Mesothelial cell of epicardium (in vitro differentiated cells): ENCODE measurements at places on chromosomes 12 and 14. TPM values are rescaled to one million over a fixed set of nuclear protein-coding genes. Genes with fewer than 3 reads are reported as not detected.

The SMCO2 gene
- not detected in 3 replicates for total RNA-seq

The C1S gene
- 46.1 to 47.3 TPM (median 46.7 TPM) in 3 replicates for total RNA-seq

The AACS gene
- total RNA-seq, result 31.4 to 34.6 TPM (median 34.4 TPM) in 3 replicates

The CCDC196 gene
- total RNA-seq, result not detected in 3 replicates

The KRT86 gene
- total RNA-seq, result 0.16 TPM in 1 of 3 replicates, not detected in the others

The TEX52 gene
- total RNA-seq, result not detected in 3 replicates

The OASL gene
- 0.11 TPM in 1 of 3 replicates, not detected in the others for total RNA-seq

The SLC8A3 gene
- 0.22 to 0.27 TPM (median 0.23 TPM) in 3 replicates for total RNA-seq

The LBHD2 gene
- total RNA-seq, result not detected in 3 replicates

The TMEM121 gene
- total RNA-seq, result 4.3 to 6.0 TPM (median 5.6 TPM) in 3 replicates

The VWF gene
- total RNA-seq, result 0.24 to 0.31 TPM (median 0.29 TPM) in 3 replicates

The RNASE7 gene
- total RNA-seq, result 0.29 to 0.66 TPM (median 0.34 TPM) in 3 replicates

The ACVRL1 gene
- total RNA-seq, result 0.16 TPM in 1 of 3 replicates, not detected in the others

The MGAT4C gene
- 1.4 to 1.8 TPM (median 1.6 TPM) in 3 replicates for total RNA-seq

The CKB gene
- total RNA-seq, result 50.6 to 56.7 TPM (median 53.3 TPM) in 3 replicates

The CMA1 gene
- not detected in 3 replicates for total RNA-seq

The FGD6 gene
- total RNA-seq, result 17.5 to 18.2 TPM (median 18.0 TPM) in 3 replicates

The OR4K5 gene
- not detected in 3 replicates for total RNA-seq

The SERPINA4 gene
- total RNA-seq, result not detected in 3 replicates

The E2F7 gene
- total RNA-seq, result 6.9 to 8.2 TPM (median 7.7 TPM) in 3 replicates

The IL22 gene
- not detected in 3 replicates for total RNA-seq

The PLA2G1B gene
- not detected in 3 replicates for total RNA-seq

The DBX2 gene
- not detected in 3 replicates for total RNA-seq

The RPS6KA5 gene
- total RNA-seq, result 11.0 to 12.8 TPM (median 11.8 TPM) in 3 replicates

The CLEC12A gene
- not detected in 3 replicates for total RNA-seq

The MAP1LC3B2 gene
- total RNA-seq, result 4.5 to 7.1 TPM (median 5.4 TPM) in 3 replicates

The RND1 gene
- total RNA-seq, result 14.9 to 15.8 TPM (median 15.0 TPM) in 3 replicates

The TOMM20L gene
- 0.47 TPM in 1 of 3 replicates, not detected in the others for total RNA-seq

The KRT77 gene
- not detected in 3 replicates for total RNA-seq

The CLEC1A gene
- total RNA-seq, result 0.32 to 0.51 TPM (median 0.49 TPM) in 3 replicates

The LMNTD1 gene
- total RNA-seq, result 0.54 TPM in 1 of 3 replicates, not detected in the others

The HOXC12 gene
- not detected in 3 replicates for total RNA-seq

The AKAP6 gene
- 7.3 to 8.5 TPM (median 7.8 TPM) in 3 replicates for total RNA-seq

The GARIN6 gene
- total RNA-seq, result not detected in 3 replicates

The RTN1 gene
- total RNA-seq, result 0.34 to 0.78 TPM (median 0.53 TPM) in 3 replicates

The SRP54 gene
- 56.7 to 61.2 TPM (median 61.0 TPM) in 3 replicates for total RNA-seq

The GPR84 gene
- 0.18 to 0.32 TPM (median 0.24 TPM) in 3 replicates for total RNA-seq

The BAG5 gene
- 21.8 to 23.5 TPM (median 22.2 TPM) in 3 replicates for total RNA-seq

The NELL2 gene
- total RNA-seq, result 1.9 to 2.3 TPM (median 2.1 TPM) in 3 replicates

The PPFIA2 gene
- 1.0 to 1.6 TPM (median 1.1 TPM) in 3 replicates for total RNA-seq

The B4GALNT1 gene
- total RNA-seq, result 0.34 to 0.78 TPM (median 0.35 TPM) in 3 replicates

The CDCA3 gene
- 11.9 to 18.6 TPM (median 14.3 TPM) in 3 replicates for total RNA-seq
